ENCODE measurements at places on chromosomes 1 and 21.

- no peak for DNase-seq
Measured at GRCh38 chr1:10648689-10649516, 147.5 kb downstream of the CASZ1 start.

- no peak for DNase-seq
Measured at GRCh38 chr1:159828176-159828575, 1.5 kb downstream of the SLAMF8 start.

- DNase-seq, result no peak
Measured at GRCh38 chr1:219460896-219461815, 151.7 kb downstream of the ZC3H11B start.

- no peak for DNase-seq
Measured at GRCh38 chr1:86191958-86192357, 35.4 kb upstream of the COL24A1 start.

DNA sequence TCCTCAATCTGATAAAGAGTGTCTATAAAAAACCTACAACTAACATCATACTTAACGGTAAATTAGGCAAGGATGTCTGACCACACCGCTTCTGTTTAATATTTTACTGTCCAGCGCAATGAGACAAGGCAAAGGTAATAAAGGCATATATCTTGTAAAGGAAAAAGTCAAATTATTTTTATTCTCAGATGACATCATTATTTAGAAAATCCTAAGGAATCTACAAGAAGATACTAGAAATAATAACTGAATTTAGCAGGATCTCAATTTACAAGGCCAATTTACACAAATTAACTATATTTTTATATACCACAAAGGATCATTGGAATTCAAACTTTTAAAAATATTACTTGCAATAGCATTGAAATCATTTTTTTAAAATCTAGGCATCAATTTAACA, 29.4 kb downstream of the GJA4 start:
- no peak for DNase-seq

GRCh38 chr1:156295391-156295947, at the start of gene GLMP:
TSS of gene GLMP (minus strand) at chr1:156295679. CDS start at chr1:156295645, 34 bp downstream.
- DNase-seq, result peak; percentile 30

- DNase-seq, result no peak
Measured at GRCh38 chr1:173097001-173097400, 46.3 kb upstream of the TNFSF18 start.

DNA sequence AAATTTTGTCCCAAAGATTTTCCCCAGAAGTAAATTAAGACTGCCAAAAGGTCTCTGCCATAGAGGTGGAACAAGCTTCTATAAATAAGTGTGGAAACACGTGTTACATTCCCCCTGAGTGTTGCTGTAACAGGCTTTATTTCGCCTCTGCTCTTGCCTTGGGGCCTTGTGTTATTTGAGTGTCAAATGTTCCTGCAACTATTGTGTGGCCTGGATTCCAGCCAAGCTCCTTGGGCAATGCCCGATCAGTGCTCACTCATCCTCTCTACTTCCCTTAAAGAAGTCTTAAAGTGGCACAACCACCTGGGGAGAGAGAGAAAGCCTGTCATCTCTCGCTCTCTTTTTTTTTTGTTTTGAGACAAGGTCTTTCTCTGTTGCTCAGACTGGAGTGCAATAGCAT, 156.7 kb downstream of the NR5A2 start:
- no peak for DNase-seq

GRCh38 chr1:171366085-171366484, 52.1 kb downstream of the FMO4 start:
- no peak for DNase-seq

DNA sequence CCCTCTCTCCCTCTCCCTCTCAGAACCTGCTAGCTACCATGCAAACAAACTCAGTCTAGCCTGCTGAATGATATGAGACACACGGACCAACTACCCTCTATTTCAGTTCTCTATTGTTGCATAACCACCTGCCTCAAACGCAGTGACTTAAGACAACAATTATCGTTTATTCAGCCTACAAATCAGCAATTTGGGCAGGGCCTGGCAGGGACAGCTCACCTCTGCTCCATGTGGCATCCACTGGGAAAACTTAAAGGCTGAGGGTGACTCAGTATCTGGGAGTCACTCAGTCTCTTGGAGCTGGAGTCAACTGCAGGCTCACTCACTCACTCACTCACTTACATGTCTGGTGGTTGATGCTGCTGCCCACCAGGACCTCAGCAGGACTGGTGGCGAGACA, 121.3 kb downstream of the SEC16B start:
- DNase-seq, result no peak

DNA sequence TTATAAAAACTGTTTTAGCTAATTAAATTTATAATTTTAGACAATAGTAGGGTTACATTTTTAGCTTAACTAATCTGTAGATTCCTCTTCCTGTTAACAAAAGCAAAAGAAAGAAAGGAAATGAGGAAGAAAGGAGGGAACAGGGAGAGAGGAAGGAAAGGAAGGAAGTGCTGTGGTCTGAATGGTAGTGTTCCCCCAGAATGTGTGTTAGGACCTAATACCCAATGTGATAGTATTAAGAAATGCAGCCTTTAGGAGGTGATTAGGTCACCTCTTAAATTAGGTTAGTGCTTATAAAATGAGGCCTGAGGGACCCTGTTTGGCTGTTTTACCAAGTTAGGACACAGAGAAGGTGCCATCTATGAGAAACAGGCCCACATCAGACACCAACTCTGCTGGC, 136.9 kb upstream of the SAMSN1 start:
- no peak for DNase-seq

- DNase-seq, result no peak
Measured at GRCh38 chr1:6546326-6546725, 8.0 kb downstream of the NOL9 start.

DNA sequence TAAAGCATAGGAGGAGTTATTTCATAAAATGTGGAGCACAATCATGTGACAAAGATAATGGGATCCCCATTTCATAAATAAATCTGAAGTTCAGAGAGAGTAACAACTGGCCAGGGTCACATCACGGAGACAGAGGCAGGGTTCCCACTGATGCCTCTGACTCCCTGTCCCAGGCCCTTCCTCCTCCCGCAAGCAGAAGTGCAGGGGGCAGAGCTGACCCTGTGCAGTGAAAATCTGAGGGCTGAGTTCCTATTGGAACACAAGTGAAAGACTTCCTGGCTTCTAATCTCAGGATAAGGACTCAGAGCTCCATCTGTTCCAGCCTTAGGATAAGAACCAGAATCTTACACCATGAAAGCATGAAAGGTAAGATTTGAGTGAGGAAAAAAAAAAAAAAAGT, 22.0 kb downstream of the SELL start:
- DNase-seq, result no peak

DNA sequence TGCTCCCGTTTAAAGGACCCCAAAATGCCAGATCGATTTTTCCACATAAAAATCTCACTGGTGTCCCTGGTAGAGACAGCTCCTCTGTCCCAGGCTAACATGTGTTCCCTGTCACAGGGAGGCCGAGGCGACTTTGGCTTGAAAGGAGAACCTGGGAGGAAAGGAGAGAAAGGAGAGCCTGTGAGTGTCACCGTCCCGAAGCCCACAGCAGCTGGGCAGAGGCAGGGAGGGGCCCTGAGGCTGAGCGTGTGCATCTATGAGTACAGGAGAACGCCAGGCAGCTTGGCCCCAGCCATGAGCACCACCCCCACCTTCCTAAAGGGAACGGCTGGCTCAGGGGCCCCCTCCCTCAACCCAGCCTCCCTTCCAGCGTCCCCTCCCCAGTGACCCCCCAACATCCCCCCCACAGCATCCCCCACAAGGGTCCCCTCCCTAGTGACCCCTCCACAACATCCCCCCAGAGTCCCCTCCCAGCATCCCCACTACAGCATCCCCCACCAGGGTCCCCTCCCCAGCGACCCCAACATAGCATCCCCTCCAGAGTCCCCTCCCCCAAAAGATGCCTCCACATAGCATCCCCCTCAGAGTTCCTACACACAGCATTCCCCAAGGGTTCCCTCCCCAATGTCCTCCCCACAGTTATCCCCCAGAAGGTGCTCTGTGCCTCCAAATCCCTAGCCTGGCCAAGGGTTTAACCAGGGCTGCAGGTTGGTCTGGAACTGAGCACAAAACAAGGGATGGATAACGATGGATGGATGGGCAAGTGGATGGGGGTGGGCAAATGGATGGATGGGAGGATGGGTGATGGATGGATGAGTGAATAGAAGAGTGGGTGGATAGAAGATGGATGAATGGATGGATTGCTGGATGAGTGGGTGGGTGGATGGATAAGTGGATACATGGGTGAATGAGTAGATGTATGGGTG, 25.1 kb downstream of the COL6A2 start:
- DNase-seq, result no peak

DNA sequence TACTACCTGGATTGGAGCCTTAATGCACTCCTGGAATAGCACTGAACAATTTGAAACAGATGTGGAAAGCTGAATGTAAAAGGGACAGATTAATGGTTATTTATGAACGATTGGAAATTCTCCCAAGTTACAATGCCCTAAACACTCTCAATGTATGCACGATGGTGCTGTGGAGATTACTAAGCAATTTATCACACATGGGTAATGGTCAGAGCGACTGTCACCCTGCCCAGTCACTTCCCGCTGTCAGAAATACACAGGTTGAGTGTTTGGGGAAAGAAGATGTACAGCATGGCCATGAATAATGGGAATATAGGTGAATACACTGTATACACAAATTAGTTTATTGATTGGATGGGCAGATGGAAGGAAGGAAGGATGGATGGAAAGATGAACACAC, 342.4 kb downstream of the VAV3 start:
- no peak for DNase-seq

GRCh38 chr1:107339775-107340174, 198.9 kb downstream of the NTNG1 start:
- DNase-seq, result no peak

GRCh38 chr1:236639686-236640085, 35.4 kb upstream of the HEATR1 start:
- no peak for DNase-seq

- no peak for DNase-seq
Measured at GRCh38 chr1:86396498-86396890, 371 bp upstream of the ODF2L start.

DNA sequence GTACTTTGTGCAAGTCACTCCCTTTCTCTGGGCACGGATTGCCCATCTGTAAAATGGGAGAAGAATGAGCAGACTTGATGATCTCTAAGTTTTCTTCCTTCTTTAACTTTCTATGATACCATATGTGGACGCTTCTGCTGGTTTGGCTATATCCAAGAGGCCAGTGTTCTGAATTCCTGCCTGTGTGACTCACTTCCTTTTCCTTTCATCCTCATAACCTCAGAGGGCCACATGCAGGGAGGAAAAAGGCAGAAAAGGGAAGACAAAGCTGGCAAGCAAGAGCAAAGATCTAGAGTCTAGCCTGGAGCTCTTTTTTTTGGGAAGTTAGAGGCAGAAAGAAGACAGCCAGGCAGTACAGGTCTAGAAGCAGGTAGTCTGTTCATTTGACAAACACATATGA, 151.2 kb downstream of the OMA1 start:
- DNase-seq, result no peak

DNA sequence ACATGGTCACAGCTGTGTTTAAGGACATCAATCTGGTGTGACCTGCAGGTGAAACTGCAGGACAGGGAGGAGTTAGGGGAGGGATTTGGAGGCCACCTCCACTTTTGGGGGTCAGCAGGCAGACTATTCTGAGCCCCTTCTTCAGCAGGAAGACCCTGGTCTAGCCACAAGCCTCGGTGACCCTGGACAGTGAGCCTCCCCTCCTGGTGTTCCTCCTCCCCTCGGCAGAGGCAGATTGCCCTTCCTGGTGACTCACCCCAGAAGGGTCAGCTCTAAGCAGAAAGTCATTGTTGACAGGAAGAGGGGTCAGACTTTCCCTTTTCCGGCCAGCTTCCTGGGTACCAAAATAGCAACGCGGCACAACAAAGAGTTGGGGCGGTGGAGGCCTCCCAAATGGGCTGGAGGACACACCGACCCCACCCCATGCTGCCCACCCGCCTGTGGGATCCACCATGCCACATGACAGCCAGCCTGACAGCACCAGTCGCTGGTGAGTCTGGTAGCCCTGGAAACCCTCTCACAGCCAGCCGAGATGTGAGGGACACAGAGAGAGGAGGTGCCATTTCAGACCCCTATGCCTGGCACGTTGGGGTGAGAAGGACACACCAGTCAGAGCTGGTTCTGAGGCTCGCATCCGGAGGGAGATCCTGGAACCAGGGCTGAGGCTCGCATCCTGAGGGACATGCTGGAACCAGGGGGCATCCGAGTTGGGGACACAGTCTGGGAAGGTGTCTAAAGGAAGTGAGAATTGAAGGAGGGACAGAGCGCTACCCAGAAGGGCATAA, 14.7 kb upstream of the CSF1 start:
- no peak for DNase-seq

GRCh38 chr1:46473991-46474390, 15.6 kb upstream of the DMBX1 start:
- DNase-seq, result no peak

GRCh38 chr21:38802050-38803026, 3.4 kb upstream of the ETS2 start:
- no peak for DNase-seq

DNA sequence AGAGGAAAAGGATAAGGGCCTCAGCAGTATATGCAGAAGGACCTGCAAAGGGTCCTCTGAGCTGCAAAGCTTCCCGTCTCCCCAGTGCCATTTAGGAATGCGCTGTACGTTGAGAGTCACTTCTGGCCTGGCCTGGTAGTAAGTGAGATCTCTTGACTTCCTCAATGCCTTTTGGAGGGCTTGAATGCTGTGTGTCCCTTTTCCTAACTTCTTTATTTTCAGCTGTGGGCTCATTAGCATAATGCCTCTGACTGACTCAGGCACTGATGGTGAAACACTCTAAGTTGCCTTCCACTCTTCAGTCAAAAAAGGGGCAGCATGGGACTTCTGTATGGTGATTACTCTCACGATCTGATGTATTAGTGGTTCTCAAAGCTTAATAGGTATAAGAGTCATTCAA, 49.9 kb downstream of the XCL1 start:
- no peak for DNase-seq

- no peak for DNase-seq
Measured at GRCh38 chr21:46196733-46197132, 12.5 kb upstream of the SPATC1L start.

GRCh38 chr1:39919545-39919944, 17.8 kb upstream of the MYCL start:
- DNase-seq, result peak; percentile 27

- DNase-seq, result no peak
Measured at GRCh38 chr1:86200901-86201300, 44.3 kb upstream of the COL24A1 start.

GRCh38 chr1:185193756-185194155, 36.8 kb downstream of the SWT1 start:
- no peak for DNase-seq

- no peak for DNase-seq
Measured at GRCh38 chr1:7385471-7386225, 385.4 kb upstream of the VAMP3 start.

DNA sequence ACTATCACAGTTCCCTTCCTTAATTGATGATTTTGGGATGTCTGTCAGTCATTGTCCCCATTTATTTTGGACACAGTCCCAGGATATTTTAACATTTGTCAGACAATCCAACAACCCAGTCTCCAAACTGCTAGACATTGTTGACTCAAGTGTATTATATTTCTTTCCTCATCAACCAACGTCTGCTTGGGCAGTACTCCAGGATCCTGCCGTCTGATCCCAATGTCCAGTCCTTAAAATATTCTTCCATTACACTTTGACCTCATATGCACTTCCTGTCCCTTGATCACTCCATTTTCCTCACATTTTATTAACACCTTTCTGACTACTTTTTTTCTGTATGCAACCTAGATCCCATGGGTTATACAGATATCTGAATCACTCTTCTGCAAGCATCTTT, 39.8 kb upstream of the KIAA0040 start:
- DNase-seq, result no peak
